ENCODE measurements at places on chromosomes 16 and 17. TPM values are rescaled to one million over a fixed set of nuclear protein-coding genes. Genes with fewer than 3 reads are reported as not detected.

DNA sequence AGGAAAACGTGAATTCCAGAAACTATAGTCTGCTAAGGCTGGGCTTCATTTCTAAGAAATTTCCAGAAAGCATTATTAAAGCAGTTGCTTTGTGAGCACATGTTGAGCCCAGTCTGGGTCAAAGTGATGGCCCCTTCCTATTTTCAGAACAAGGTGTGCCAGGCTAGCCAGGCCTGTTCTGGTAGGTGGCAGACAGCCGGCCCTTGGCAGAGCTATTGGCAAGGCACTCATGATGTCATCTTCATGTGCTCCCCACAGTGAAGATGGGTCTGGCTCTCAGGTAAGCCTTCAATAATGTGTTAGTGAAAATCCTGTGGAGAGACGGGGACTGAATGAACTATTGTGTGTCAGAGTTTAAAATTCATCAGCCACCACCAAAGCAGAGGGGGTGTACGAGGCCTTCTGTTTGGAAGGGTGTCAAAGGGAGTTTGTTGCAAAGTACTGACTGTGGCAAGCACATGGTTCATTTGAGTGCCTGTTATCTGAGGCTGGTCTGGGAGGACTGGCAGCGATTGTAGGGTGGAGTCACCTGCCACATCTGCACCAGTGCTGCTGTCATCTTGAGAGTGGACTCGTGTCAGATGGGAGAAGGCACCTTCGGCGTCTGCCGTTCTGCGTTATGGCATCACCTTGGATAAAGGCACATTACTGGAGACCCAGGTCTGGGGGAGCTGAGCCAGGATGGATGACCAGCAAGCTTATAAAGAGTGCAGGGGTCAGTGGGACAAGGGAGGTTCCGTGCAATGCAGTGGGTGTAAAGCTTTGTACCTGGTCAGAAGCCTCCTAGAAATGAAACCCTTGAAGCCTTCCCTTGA, 43.4 kb downstream of the KSR1 start:
- no peaks in the 10 kb centered on the region for H3K27me3 ChIP-seq
- H3K36me3 ChIP-seq = peaks cover 44% of the 10 kb centered on the region
- H3K27ac ChIP-seq = no peak overlapping the region
- no peak overlapping the region for H3K4me3 ChIP-seq
- no peak for DNase-seq

- peaks cover 5% of the 10 kb centered on the region for H3K27me3 ChIP-seq
- H3K4me3 ChIP-seq = peak overlapping the region; percentile 71
- H3K36me3 ChIP-seq = peaks cover 12% of the 10 kb centered on the region
- no peak overlapping the region for H3K27ac ChIP-seq
Observed at GRCh38 chr16:3882531-3882930, 2.0 kb upstream of the CREBBP start.

The MILR1 gene
- total RNA-seq = not detected

The PRSS8 gene
- total RNA-seq = 78.8 TPM

- H3K36me3 ChIP-seq = peaks cover 6% of the 10 kb centered on the region
- H3K27me3 ChIP-seq = no peaks in the 10 kb centered on the region
- DNase-seq = no peak
Observed at GRCh38 chr17:68394608-68395331, 62.5 kb downstream of the WIPI1 start.

DNA sequence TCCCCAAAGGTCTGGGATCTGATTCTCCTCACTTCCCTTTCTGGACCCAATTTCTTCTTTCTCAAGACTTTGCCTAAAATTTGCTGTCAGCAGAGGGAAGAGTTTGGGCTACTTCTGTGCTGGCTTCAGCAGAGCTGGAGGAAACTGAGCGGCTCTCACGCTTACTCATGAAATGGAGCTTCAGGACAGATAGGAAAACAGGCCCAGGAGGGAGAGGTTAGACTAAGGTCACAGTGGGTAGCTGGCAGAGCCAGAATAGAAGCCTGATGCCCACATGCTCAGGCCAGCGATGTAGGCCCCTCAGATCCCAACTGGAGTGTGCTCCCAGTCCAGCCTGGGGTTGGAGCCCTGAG, 593 bp downstream of the SLC38A7 start:
- H3K36me3 ChIP-seq = peaks cover 5% of the 10 kb centered on the region
- 0 out of 2 replicates have a peak overlapping the region, but pooled peaks have one; percentile 11 for H3K27ac ChIP-seq
- peak overlapping the region; percentile 88 for H3K4me3 ChIP-seq
- H3K4me1 ChIP-seq = peaks cover 10% of the 10 kb centered on the region
- no peaks in the 10 kb centered on the region for H3K27me3 ChIP-seq

GRCh38 chr17:58870747-58871146, 115.1 kb downstream of the PPM1E start:
- no peaks in the 10 kb centered on the region for H3K36me3 ChIP-seq
- no peaks in the 10 kb centered on the region for H3K27me3 ChIP-seq
- peaks cover 2% of the 10 kb centered on the region for H3K4me1 ChIP-seq
- DNase-seq = no peak
- H3K4me3 ChIP-seq = no peak overlapping the region

The CORO7 gene
- total RNA-seq = 45.5 TPM

GRCh38 chr16:71627731-71628181, 1.8 kb downstream of the MARVELD3 start:
- peaks cover 37% of the 10 kb centered on the region for H3K36me3 ChIP-seq
- H3K4me1 ChIP-seq = peaks cover 23% of the 10 kb centered on the region
- H3K4me3 ChIP-seq = peak overlapping the region; percentile 89

- H3K27me3 ChIP-seq = no peaks in the 10 kb centered on the region
- no peak overlapping the region for H3K27ac ChIP-seq
- peaks cover 2% of the 10 kb centered on the region for H3K4me1 ChIP-seq
Observed at GRCh38 chr16:58842156-58842555, 108.0 kb upstream of the GOT2 start.

The KRTAP2-1 gene
- total RNA-seq = not detected

DNA sequence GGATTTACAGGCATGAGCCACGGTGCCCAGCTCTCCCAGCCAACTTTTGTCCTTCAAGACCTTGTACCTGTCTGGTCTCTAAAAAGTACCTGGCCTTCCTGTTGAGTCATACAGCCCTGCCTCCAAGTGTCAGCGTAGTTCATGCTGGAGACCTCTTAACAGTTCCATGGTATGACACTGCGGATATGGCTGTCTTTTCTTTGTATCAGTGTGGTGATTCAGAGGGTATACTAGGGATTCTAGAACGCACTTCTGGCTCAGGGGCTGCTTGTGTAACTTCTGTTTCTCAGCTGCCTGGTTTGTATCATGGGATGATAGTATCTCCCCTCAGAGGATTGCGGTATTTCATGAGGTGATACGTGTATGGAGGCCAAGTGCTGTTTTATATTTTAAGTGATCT, 2.0 kb upstream of the TMEM11 start:
- no peaks in the 10 kb centered on the region for H3K27me3 ChIP-seq
- peak overlapping the region; percentile 51 for H3K27ac ChIP-seq
- DNase-seq = no peak
- peak overlapping the region; percentile 96 for H3K4me3 ChIP-seq

DNA sequence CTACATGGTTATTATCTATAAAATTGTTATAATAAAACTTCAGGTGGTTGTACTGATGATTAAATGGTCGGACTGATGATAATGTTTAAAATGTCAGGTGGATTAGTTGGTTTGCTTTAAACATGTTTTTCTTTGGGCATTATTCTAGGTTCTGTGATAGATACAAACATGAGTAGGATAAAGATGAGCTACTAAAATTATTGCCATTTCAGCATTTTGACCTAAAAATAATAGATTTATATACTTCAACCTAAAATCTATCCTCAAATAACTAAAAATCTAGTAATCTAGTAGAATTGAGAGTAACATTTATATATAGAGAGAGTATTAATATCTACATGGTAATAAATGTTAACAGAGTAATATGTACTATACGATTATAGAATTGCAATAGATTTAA, 241.7 kb upstream of the CDH8 start:
- peaks cover 23% of the 10 kb centered on the region for H3K4me1 ChIP-seq
- no peaks in the 10 kb centered on the region for H3K36me3 ChIP-seq
- no peaks in the 10 kb centered on the region for H3K27me3 ChIP-seq
- no peak overlapping the region for H3K27ac ChIP-seq

- H3K4me3 ChIP-seq = no peak overlapping the region
- no peak for DNase-seq
- H3K36me3 ChIP-seq = no peaks in the 10 kb centered on the region
- peaks cover 4% of the 10 kb centered on the region for H3K4me1 ChIP-seq
- no peak overlapping the region for H3K27ac ChIP-seq
Observed at GRCh38 chr16:66052745-66053144, 313.7 kb upstream of the CDH5 start.

GRCh38 chr17:33948309-33948708, 306.8 kb upstream of the CCL2 start:
- no peak overlapping the region for H3K27ac ChIP-seq
- peaks cover 2% of the 10 kb centered on the region for H3K4me1 ChIP-seq
- no peaks in the 10 kb centered on the region for H3K36me3 ChIP-seq
- H3K27me3 ChIP-seq = no peaks in the 10 kb centered on the region
- DNase-seq = no peak
